SIG-M5 (cell line): ENCODE measurements at places on chromosomes 1 and 21.

DNA sequence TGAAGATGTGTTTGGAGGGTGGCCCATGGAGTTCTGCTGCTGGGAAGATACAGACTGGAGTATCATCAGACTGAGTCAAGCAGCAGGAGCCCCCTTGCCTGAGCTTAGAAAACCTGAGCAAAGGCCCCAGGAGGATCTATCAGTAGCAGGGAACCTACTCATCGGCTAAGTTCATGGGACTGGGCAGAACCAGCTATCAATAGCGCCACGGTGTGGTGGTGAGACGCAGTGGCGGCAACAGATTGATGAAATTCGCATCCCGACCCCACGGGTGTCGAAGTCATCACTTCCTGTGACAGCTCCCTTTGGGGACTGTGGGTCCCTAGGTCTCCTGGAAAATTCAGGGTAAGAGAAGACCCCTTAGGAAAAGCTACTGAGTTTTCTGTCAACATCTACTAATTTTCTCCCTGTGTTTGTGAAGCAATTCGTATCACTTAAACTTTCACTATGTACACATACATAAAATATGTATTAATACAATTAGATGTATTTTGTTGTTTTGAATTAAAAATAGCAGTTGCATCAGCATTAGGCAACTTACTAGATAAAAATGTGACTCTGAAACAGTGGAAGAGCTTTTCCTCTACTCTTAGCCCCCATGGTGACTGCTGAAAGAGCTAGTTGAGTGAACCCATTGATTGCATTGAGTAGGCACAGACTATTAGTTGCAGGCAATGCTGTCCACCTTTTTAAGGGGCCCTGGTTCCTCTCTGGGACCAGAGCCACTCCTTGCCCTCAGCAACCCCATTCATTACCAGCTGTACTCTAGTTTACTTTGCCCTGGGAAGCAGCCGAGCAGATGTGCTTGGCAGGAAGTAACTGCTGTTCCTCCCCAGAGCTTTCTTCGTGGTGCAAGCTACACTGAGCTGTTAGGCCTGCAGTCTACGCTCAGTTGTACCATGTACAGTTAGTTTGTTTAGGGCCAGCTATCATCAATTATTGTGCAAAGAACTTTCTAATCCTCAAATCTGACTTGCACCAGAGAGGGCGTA, 7.3 kb upstream of the CACNA1S start:
- DNase-seq = no peak

- no peak for DNase-seq
Measured at GRCh38 chr1:95723346-95723745, 489.3 kb downstream of the RWDD3 start.

- no peak for DNase-seq
Measured at GRCh38 chr21:31945546-31945945, 72.7 kb downstream of the HUNK start.

DNA sequence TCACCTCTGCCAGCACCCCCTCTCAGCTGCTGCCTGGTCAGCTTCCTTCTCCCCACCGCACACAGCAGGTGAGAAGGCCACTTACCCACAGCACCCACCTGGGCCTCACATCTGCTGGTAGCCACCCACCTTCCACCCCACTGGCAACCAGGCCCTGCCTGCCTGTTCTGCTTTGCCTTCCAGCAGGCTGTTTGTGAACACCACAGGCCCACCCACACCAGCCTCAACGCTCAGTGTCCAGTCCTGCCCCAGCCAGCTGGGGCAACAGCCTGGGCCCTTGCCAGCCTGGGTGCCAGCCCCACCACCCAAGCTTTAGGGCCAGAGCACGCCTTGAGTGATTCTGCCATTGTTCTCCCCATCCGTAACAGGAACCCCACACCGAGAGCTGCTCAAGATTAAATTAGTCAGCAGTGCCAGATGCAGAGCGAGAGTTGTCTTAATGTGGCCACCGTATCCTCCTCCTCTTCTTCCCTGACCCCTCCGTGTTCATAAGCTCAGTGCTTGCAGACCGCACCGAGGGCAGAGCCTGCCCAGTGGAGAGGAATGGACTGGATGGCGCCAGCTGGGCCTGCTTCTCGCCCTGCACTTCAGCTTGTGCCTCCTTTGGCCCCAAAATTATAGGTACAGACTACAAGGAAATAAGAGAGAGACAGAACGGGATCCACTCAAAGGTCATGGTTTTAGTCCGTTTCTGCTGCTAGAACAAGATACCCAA, 120.3 kb upstream of the COL6A1 start:
- DNase-seq = no peak

DNA sequence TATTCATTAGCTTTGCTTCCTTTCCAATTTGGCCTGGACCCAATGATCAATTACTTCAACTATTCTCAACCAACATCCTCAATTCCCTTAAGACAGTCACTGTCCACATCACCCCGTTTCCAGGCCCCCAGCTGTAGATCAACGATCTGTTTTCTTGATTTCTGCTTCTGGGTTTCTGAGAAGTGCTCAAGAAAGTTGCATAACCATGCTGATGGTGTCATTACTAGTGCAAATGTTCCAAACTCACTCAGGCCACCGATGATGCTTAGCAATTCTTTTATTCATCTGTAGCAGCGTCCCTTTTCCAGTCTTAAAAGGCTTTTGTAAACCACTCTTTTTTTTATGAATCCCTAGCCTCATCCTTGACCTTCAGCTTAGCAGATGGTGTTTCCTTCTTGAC, 155.8 kb upstream of the PTGFR start:
- DNase-seq = no peak

DNA sequence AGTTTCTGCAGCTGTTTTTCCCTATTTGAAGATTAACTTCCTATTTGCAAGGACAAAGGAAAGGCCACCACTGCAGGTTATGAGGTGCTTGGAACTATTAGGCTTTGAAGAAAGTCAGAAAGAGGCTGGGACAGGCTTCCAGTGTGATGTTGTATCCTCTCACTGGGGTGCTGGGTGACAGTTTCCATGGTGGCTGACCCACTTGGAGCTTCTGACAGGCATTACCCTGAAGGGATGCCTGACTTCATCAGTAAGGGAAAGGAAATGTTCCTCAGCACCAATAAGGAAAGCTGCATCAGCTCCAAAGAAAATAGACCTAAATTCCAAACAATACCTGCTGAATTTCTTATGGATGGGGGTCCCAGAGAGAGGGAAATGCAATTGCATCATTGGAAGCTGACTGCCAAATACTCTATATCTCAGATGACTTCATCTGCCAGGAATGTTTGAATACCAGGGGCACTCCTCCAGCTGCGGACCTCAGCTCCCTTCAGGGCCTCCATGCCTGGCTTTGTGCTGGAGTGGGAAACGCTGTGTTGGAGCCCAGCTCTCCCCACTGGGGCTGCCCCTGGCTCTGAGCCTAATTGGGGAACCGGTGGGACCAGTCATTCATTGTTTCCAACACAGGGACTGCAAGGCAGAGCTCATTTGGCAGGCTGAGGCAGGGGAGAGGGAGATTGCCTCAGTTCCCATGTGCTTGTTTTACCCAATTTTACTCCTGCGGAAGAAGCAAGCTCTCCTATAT, 76.6 kb downstream of the RGL1 start:
- DNase-seq = no peak

GRCh38 chr1:160030657-160031364, 979 bp downstream of the PIGM start:
- DNase-seq = no peak

- no peak for DNase-seq
Measured at GRCh38 chr1:89631816-89632656, 884 bp upstream of the LRRC8C start.

DNA sequence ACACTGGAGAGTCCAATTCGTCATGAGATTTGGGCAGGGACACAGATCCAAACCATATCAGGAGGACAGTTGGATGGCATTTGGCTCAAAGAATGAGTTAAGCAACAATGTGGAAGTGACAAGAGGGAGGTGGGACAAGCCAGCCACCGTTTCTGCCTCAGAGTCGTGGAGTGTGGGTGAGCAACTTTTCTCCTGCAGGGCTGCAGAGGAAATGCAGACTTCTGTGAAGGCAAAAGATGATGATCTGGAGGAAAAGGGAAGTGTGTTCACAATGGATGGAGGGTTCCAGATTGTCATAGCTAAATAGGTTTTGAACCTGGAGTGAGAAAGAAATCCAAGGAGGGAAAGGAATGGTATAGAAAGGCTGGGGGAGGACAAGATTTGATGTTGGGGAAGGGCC, 16.4 kb upstream of the KANK4 start:
- no peak for DNase-seq

- DNase-seq = peak; percentile 37
Measured at GRCh38 chr1:92461364-92462097, 25.2 kb downstream of the GFI1 start.

DNA sequence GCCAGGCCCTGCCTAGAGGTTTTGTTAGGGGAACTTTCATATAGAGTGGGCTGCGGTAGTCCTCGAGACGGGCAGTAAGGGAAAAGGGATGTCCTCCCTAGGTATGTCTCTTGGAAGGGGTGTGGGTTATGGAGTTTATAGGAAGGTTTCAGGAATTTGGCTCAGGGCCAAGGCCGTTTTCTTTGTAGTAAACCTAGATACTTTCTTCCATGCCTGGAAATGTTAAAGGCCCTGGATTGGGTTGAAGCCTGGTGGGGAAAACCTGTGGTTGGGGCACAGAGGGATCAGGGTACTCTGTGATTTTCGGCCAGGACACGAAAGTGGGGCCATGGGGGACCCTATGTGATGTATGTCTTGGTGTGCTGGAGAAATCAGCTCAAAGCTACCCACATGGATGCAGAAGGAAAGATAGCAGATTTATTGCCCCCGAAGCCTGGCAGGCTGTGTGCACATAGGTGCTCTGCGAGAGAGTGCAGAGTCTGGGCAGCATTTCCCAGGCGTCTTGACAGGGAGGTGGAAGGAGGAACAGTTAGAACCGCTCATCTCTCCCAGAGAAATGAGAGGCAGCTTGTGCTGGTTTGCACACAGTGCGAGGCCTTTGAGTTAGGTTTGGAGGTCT, 1.7 kb downstream of the SNAP47 start:
- DNase-seq = no peak

- DNase-seq = no peak
Measured at GRCh38 chr1:50438945-50439344, 15.7 kb upstream of the DMRTA2 start.

DNA sequence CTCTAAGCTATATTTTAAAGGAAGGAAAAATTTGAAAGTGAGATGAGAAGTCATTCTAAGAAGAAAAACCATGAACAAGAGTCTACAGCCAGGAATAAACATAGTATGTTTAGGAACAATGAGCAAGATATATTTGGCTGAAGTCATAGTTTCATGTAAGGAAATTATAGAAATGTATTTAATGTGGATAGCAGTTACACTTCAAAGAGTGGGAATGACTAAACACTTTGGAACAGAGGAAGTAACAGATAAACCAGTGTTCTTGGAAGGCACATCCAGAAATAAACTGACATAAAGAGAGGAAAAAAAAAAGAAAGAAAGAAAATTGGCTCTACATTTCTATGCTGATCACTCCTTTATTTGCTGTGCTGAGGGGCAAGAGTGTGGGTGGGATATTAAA, 18.0 kb downstream of the C8A start:
- no peak for DNase-seq
